ENCODE measurements at places on chromosomes 7 and 10.
A peak's percentile ranks its signal among the peaks of the same experiment; 100 is the strongest.

DNA sequence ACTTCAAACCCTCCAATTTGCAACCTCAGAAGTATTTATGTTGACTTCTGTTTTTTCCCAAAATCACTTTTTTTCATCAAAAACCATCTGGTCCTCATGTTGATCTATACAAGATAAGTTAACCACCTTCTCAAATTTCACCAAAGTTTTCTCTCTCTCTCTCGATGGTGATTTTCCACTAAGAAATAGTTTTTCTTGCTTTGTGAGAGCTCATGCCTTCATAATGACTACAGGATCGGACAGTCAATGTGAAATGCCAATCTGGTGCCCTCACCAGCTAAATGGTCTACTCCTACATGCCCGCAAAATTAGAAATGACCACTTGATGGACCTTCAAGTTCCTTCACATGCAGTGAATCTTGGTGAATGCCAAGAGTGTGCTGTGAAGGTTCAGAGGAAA lies 40.4 kb downstream of the CNNM1 start:
- DNase-seq = no peak

DNA sequence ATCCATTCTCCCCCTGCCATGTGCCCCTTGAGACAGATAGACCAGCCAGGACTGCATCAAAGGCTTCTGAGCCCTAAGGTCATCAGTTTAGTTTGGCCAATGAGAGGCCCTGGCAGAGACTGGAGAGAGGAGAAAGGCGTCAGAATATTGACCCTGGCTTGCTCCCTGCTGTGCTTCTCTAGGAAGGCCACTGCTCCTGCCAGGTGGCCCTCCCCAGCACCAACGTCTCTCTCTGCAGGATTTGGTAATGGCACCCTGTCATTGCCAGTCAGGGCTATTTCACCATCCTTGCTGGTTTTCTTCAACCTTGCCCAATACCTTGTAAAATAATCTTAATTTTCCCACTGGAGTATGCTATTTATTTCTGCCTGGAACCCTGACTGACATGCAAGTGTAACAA lies 38.8 kb upstream of the ZRANB1 start:
- no peak for DNase-seq

GRCh38 chr10:14396411-14397048 lies 65.8 kb upstream of the FRMD4A start:
- peak; percentile 41 for DNase-seq

- DNase-seq = no peak
These were observed 64.1 kb downstream of the ZMIZ1 start for GRCh38 chr10:79132681-79133381.

- DNase-seq = no peak
These were observed 40.8 kb upstream of the WIPF3 start for GRCh38 chr7:29765490-29765889.

GRCh38 chr7:23350466-23350865 lies 51.3 kb downstream of the MALSU1 start:
- DNase-seq = no peak

DNA sequence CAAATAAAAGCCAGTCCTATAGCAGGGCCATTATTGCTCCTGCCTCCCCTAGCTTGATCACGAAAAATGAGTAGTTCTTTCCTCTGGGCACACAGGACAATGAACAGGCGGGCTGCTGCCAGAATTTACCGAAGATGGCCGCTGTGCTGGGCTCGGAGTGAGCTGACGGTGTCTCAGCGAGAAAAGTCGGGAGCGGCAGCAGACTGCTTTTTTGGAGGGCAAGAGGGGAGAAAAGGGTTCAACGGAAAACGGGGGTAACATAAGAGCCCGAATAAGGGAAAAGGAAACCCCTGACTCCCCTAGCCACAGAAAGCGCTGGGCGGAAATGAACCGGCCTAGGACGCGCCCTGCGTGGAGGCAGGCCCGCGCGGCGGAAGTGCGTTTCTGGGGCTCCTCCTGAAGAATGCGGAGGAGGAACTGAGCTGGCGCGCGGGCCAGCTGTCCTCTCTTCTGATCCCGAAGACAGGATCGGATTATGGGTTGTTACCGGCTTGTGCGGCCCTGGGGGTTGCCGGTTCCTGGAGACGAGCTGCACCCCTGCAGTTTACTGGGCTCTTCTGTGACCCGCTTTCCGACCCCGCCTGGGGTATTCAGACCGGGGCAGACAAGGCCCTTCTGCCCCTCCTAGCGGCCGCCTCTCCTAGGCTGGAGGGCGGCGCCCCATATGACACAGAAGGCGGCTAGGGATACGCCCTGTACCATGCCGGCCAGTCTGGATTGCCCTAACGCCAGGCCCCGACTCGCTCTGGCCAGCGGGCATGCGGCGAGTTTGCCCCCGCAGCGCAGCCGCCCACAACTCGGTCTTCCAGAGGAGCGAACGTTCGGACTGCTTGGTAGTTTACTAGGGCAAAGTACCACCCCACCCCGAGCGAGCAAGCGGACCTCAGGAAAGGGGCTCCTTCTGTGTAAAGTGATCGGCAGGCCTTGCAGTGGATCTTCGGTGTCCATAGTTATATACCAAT lies 30.1 kb upstream of the KMT2E start:
- peak; percentile 91 for DNase-seq

DNA sequence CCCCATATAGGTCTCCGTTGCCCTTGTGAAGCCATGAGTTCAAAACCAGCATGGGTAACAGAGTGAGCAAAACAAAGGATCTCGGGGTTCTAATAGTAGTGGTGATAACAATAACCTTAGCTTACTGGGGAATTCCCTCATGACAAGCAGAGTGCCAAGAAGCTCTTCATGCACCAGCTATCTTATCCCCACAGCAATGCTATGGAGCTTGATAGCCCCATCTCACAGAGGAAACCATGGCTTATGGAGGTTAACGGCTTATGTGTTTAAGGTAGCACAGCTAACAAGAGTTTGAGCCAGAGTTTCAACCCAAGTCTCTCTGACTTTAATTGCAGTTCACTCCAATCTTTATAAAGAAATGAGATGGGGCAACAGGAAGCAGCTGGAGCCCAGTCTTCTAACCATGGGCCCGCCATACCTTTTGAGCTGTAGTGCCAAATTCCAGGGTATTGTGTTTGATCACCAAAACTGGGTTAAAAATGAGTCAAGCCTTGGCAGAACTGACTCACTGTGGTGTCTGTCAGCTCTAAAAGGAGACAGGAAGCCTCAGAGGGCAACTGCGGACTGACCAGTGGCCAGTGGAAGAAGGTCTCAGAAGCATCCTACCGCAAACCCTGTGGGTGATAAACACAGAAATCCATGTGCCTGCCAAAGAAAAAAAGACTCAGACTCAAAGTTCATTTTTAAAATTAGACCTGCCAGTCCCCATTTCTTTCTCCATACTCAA lies 16.5 kb upstream of the PLAU start:
- peak; percentile 95 for DNase-seq

GRCh38 chr10:13348216-13349017 lies at the start of gene SEPHS1:
SEPHS1 (minus strand) TSS chr10:13348293; CDS start chr10:13344950, 3,343 bp downstream.
- DNase-seq = peak; percentile 67

DNA sequence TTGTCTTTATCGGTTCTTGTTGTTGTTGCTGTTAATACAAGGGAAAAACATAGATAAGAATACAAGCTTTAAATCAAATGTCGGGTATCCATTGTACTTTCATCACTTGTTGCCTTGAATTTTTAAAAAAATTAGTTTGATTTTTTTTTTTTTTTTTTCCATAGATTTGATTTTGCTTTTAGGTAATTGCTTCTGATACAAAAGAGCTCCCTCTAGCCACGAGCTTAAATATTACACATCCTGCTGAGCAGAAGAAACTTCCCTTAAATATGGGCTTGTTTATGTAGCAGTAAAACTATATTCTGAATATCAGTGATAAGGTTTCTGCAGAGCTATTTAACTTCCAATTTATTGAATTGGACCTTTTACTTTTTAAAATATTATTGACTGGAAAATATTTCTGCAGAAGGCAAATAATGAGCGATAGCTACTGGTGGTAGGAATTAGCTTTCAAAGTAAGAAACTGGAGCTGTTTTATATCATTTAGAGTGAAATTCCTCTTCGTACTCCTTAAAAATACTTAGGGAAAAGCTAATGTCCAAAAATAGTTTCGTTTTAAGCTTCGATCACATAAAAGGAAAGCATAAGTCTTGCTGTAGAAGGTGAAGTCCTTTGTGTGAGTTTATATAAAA lies 216.9 kb downstream of the POLR1F start:
- DNase-seq = peak; percentile 21

DNA sequence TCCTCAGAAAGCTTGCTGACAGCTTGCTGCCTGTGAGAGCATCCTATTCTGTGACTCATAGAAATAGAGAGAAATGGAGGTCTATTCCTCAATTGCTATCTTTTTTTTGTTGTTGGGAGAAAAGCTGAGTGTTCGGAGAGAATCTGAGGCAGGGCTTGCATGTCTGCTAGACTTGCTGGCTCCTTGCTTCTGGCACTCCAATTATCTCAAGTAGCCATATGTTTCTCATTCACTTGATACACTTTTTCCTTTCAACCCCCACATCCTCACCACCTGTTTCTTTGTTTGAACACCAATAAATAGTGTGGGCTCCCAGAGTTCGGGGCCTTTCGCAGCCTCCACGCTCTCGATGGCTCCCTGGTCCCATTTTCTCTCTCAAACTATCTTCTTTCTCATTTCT lies 172.2 kb downstream of the SH2D4B start:
- DNase-seq = no peak

DNA sequence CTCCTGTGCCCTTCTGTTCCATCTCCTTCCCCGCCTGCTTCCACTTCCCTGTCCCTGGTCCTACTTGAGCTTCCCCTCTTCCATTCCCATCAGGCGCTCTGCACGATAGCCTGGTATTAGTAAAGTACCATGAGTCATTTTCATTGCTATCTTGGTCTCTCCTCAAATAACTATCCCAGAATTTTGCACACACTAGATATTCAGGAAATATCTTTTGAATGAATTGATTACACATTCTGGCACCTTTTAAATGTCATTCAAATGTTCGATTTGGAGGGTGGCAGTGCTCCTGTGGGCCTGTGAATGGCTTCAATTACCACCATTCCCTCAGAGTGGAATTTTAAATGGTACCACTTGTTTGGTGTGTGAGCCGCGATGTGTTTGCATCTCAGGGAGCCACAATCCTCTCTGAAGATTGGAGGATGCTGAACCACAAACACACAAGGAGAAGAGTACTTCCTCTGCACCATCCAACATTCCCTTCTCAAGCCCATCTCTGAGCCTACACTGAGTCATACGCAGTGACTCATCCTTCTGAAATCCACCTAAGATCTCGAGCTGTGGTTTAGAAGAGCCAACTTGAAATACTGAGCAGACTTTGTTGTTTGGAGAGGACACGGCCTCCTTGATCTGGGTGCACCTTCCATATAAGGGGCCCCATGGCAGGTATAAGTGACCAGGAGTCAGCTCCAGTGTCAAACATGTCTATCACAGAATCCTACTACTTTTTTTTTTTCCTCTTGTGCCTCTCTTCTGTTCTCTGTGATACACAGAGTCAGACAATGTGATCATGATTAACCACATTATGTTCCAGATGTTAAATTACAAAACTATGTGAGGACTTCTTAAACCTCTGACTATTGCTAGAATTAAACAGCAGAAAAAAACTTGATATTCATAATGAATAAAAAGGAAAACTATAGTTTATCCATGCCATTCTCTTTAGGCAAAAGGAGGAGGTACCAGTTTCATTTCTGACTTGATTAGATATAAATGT lies 81.9 kb downstream of the BMPER start:
- DNase-seq = peak; percentile 10

DNA sequence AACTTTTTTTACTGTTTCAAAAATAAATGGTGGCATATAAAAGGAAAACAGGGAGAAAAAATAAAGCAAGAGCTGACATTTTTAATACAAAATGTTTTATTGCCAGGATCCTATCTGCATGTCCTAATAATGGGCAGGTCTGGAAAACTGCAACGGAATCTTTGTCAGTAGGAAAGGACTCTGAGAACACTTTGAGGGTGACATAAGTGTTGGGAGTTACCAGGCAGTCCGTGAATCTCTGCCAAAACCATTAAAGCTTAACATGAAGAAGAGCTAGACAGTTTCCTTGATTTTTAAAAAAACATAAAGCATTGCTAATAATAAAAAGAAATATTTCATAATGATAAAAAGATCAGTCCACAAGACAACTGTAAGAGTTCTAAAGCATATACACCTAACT lies 80.7 kb downstream of the AGMO start:
- no peak for DNase-seq

GRCh38 chr10:111990734-111991133 lies 192.8 kb downstream of the GPAM start:
- DNase-seq = no peak

- no peak for DNase-seq
These were observed 319 bp upstream of the MMD2 start for GRCh38 chr7:4959306-4959705.

Data from dermis blood vessel endothelial cell (primary cell).